ENCODE measurements at places on chromosomes 16 and 17.

DNA sequence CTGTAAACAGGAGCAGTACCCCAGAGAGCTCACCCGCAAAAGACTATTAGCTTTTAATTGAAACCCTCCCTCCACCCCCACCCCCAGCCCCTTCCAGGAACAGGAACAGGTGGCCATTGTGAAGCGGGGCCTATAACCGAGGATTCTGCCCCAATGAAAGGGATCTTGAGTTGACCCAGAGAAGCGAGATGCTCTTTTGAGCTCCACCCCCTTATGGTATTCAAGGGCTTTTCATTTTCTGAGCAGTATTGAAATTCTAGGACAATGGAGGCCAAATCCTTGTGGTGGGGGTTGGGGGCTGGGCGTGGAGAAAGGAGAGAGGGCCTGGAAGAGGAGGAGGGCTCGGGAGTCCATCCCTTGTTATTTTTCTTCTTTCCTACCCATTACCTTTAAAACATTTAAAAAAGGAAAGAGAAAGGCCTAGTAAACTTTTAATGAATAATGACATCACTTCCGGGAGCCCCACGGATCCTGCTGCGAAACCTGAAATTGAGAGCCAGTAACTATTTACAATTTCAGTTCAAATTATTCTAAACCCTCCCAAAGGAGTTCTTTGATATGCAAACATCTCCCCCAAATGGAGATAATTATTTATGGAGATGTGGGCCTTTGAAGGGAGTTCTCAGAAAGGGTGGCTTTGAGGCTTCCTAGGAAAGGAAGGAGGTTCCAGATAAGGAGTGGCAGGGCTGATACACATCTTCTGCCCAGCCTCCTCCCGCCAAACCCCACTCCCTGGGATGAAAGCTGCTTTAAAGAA lies 30.5 kb downstream of the HS3ST3B1 start:
- DNase-seq, result no peak

GRCh38 chr16:72111657-72112451 lies 18.2 kb downstream of the DHX38 start:
- DNase-seq, result no peak

- peak; percentile 16 for DNase-seq
Measured at GRCh38 chr16:14111713-14112538, 40.8 kb downstream of the MRTFB start.

DNA sequence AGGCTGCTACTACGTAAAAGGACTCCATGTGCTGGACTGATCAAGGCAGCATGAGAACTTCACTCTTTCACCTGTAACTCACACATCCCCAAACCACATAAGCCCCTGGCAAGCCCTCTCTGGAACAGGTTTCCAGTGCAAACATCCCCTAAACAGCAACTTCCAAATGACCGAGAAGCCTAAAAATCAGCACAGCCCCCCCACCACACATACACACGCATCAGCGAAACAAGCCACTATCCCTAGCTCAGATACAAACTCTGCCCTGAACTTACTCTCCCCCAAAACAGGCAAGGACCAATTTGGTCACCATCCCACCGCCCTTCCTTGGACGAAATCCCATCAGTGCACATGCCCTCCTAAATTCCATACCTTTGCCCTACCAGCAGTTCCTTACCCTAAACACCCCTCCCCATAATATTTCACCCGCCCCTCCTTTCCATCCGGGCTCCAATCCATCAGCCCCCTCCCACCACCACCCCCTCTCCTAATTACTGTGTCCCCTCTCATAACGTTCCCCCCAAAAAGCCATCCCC lies 735 bp downstream of the LSM12 start:
- peak; percentile 17 for DNase-seq

- DNase-seq, result no peak
Measured at GRCh38 chr16:35752773-35753558, 2293.6 kb downstream of the TP53TG3F start.

DNA sequence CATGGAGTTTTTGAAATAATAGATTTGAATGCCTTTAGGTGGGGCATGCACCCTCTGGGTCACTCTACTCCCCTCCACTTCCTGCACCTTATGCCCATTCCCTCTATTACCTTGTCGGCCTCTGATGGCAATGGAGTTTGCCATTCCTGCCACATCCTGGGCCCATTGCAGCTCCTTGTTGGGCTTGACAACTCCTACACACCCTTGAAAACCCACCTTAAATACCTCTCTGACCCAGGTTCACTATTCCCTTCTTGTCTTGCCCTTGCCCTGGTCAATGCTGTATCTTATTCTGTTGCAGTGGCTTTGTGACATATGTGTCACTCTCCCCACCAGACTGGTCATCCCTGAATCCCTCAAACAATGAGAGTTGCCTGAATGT lies 2.4 kb downstream of the CCR7 start:
- DNase-seq, result no peak

DNA sequence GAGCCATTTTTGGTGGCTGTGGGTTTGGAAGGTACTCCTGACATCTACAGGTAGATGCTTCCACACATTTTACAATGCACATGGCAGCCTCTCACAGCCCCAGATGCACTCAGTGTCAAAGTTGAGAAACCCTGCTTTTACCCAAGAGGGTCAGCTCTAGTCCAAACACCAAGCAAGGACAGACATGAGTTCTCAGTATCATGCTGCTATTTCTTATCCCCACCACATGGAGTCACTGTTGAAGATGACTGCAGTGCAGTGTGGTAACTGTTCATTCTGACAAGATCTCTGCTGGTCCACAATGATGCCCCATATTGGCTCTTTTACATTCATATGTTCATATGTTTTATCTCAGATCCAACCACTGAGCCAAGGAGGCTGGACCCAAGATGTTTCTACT lies 50.5 kb upstream of the SALL1 start:
- no peak for DNase-seq

DNA sequence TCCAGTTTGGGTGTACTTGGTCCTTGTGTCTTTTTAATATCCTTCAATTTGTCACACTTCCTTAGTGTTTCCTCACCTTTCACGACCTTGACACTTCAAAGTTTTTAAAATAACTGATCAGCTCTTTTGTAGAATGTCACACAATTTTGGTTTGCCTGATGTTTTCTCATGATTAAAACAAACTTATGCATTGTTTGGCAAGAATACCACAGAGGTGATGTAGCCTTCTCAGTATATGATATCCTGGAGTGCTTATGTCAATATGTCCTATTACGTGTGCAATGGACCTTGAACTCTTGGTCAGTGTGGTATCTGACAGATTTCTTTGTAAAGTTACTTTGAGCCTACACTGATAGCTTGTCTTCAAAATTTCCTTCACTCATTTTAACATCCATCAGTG lies 297.4 kb downstream of the CNTNAP4 start:
- DNase-seq, result no peak

- DNase-seq, result no peak
Measured at GRCh38 chr16:27103954-27104353, 37.2 kb downstream of the C16orf82 start.

GRCh38 chr16:16881814-16882213 lies 502.9 kb downstream of the NPIPA7 start:
- no peak for DNase-seq

- no peak for DNase-seq
Measured at GRCh38 chr16:77925531-77925930, 96.8 kb upstream of the CLEC3A start.

DNA sequence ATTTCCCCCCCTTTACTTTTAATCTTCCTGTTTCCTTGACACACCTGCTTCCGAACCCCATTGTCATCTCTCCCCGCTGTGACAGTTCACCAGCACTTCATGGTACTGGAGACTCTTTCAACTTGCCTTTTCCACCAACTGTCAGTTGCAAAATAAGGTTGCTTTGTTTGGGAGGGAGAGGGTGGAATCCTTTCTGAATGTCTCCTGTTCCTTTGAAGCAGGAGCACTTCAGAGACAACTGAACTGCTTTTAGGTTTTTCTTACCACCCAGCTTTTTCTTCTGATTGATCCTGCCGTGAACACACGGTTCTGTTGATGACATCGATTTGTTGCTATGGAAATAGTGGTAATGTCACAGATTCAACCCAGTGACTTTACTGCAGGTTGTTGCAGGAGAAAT lies 42.0 kb downstream of the RPA1 start:
- DNase-seq, result no peak

DNA sequence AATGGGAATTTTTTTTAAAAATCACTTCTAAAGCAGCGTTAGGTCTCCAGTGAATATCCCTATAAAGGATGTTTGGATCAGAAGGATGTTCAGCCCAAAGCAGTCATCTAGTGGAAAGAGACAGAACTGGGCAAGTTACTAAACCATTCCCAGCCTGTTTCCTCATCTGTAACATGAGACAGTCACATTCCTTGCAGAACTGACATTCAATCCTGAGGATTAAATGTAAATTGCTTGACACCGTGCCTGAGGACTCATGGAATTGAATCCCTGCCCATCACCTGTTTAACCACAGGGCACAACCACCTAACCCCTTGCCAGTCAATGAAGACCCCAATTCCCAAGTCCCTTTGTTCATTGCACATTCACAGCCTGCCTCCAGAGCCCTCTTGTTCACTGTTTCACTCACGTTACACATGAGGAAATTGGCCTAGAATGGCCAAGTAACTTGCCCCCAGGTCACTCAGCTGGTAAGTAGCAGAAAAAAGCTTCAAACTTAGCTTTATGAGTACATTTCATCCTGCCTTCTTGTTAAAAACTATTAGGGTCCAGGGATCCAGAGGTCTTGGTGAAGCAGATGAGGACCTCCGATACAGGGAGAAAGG lies 1.4 kb downstream of the CMTM2 start:
- DNase-seq, result peak; percentile 80

DNA sequence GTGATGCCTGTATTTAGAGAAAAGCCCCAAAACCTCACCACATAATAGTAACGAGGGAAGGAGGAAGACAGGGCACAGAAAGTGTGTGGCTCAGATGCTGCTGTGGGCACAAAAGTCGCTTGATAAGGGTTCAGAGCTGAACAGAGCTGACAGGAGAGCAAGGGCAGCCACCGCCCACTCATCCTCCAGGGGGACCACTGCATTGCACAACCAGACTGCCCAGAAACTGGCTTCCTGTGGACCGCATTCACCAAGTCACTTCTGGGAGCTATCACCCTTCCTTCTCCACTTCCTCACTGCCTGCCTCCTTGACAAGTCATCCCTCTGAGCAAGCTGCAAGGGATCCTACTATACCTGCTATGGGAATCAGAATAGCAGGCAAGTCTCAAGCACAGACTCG lies 512.4 kb upstream of the CDH11 start:
- no peak for DNase-seq

DNA sequence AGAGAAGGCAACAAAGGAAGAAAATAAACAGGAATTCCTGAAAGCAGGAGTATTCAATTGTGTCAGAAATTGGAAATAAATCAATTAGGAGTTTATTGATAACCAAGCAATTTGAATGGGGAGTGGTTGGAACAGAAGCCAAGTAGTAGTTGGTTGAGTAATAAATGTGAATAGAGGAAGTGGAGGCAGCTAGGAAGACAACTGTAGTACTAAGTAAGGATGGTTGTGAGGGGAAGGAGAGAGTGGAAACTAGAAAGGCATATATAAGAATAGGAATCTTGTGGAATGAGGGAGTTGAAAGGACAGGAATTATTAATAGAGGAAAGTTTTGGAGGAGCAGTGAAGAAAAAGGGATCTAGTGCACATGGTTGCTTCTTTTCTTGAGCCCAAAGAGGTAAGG lies 34.4 kb downstream of the NFAT5 start:
- DNase-seq, result no peak

DNA sequence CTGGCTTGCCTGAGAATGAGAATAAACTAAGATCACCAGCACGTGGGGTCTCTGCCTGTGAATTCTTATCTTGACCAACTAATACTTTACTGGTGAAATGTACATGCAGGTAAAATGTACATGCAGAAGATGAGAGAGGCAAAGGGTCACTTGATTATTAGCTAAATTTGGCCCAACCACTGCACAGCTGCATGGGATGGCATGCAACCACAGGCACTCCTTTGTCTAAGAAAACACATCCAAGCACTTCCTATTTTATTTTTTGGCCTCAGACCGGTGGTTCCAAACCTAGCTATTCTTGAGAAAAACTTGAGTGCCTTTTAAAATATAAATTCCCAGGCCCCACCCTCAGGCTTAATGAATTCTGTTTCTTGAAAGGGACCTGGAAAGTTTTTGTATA lies 77.9 kb downstream of the SYCE1L start:
- DNase-seq, result no peak

GRCh38 chr17:49290690-49291359 lies 60.2 kb upstream of the PHOSPHO1 start:
- peak; percentile 53 for DNase-seq

- no peak for DNase-seq
Measured at GRCh38 chr16:78303946-78304345, 204.5 kb downstream of the WWOX start.

- no peak for DNase-seq
Measured at GRCh38 chr16:79182616-79183015, 417.9 kb downstream of the MAF start.

DNA sequence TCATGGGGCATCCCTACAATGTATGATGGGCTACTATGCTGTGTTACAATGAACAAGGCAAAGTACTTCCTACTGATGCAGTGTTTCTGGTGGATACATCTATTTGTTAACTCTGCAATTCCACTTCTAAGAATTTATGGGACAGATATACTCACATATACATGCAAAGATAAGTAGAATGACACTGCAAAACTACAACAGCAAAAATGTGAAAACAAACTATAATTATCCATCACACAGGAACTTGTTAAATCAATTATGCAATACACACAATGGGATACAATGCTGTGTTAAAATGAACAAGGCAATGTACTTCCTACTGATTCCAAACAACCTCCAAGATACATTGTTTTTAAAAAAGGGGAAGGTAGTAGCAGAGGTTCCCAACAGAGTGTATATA lies 3.2 kb downstream of the DDX52 start:
- no peak for DNase-seq

DNA sequence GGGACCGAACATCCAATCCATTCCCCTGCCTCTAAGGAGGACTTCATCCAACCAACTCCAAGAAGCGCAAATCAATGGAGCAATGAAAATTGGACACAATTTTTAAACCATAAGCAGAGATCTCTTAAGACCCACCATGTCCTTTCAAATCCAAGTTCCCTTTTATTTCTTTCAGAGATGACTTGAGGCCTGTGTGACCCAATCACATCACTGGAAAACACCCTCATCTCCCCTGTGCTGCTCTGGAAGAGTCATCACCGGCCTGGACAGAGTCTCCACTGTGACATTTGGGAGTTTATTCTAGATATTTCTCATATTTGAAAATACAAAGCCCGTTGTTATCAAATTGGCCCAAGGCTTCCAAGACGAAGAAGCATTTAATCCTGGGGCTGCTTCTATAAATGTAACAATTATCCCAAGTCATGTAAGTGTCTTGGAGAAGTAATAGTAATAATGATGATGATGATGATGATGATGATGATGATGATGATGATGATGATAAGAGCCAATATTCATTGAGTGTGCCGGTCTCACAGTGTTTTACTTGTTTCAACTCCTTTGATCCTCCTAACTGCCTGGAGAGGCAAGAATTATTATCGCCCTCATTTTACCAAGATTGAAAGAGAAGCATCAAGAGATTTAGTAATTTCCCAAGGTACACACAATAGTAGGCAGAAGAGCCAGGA lies 72.1 kb downstream of the COPRS start:
- DNase-seq, result no peak

- DNase-seq, result peak; percentile 35
Measured at GRCh38 chr17:61235827-61236197, 163.8 kb upstream of the TBX2 start.

GRCh38 chr16:12708266-12708665 lies 95.4 kb downstream of the CPPED1 start:
- no peak for DNase-seq

- no peak for DNase-seq
Measured at GRCh38 chr16:27463741-27464591, 62.0 kb downstream of the IL21R start.

Data from fibroblast of the aortic adventitia (primary cell).